ENCODE measurements at places on chromosomes 4 and X.

GRCh38 chr4:185598846-185599552, 63.7 kb upstream of the PDLIM3 start:
- DNase-seq: no peak

DNA sequence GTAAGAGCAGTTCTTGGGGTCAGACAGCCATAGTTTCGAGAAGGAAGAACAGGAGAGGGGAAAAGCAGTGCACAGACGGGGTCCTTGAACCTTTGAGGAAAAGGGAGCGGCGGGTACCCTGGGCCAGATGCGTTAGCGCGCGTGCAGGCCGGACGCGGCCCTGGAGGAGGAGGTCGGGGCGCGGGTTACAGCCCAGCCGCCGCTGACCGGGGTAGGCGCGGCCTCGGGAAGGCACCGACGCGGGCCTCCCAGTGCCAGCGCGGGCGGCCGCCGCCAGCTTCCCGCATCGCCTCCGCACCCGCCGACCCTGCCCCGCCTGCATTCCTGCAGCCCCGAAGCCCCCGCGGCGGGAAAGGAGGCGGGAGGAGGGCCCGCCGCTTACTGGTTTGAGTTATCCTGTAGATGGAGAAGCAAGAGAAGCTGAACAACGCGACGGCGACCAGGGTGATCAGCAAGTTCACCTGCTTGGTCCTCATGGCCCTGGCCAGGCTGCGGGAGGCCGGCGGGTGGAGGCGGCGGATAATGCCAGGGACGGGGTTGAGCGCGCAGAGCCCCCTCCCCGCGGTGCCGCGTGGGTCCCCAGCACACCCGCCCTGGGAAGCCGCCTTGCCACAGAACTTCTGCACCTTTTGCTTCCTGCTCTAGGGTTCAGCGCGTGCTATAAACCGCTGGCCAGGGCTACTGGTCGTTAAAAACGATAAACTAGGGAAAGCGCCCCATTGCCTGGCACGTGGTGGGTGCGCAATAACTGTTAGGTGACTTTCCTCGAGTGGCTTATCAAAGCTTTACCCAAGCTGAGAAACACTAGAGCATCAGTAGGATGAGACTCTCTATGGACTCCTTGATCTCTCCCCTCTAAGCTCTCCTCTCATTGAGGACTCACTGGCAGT, at the start of gene MGAT4D:
MGAT4D (minus strand) TSS at position 547 of the 890 bp plus-strand sequence; CDS start at position 476, 71 bp downstream.
- no peak for DNase-seq

DNA sequence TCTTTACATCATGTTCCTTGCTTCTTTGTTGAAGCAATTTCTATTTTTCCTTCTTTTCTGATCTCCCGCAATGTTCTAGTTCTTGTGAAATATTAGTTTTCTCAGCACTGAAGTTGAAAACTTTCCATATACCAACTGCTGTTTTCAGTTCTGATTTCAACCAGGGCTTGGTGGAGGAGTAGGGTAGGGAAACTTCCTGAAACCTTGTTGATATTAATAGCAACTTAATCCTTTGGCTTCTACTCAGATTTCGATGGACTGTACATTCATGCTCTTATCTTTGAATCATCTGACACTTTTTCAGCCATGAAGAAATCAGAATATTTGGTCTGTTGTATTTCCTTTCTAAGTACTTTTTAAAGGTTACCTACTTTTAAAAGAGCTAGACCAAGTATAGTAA, 315.8 kb downstream of the RPA4 start:
- DNase-seq: no peak

GRCh38 chrX:11137543-11138139, 26.5 kb downstream of the HCCS start:
- no peak for DNase-seq

Measured in hippocampal formation (tissue), 2 donors.